AG04450 (cell line): ENCODE measurements at places on chromosomes 1 and 21. TPM values are rescaled to one million over a fixed set of nuclear protein-coding genes. Genes with fewer than 3 reads are reported as not detected.

The TINAGL1 gene
- 0.32 and 0.36 TPM in 2 replicates for polyA plus RNA-seq

The CHD5 gene
- 0.02 and 0.06 TPM in 2 replicates for polyA plus RNA-seq

The TAS1R1 gene
- polyA plus RNA-seq: 0.05 TPM in 2 replicates

The OR2T5 gene
- not detected in 2 replicates for polyA plus RNA-seq

The GJB3 gene
- polyA plus RNA-seq: not detected in 2 replicates

The AMPD1 gene
- not detected in 2 replicates for polyA plus RNA-seq

The DNAI4 gene
- 2.1 and 2.2 TPM in 2 replicates for polyA plus RNA-seq

The OR10J1 gene
- polyA plus RNA-seq: not detected in 2 replicates

The LYPD8 gene
- not detected in 2 replicates for polyA plus RNA-seq

The MAP1LC3C gene
- 0.12 TPM in 1 of 2 replicates, not detected in the other for polyA plus RNA-seq
